ENCODE measurements at places on chromosomes 6 and 20.

DNA sequence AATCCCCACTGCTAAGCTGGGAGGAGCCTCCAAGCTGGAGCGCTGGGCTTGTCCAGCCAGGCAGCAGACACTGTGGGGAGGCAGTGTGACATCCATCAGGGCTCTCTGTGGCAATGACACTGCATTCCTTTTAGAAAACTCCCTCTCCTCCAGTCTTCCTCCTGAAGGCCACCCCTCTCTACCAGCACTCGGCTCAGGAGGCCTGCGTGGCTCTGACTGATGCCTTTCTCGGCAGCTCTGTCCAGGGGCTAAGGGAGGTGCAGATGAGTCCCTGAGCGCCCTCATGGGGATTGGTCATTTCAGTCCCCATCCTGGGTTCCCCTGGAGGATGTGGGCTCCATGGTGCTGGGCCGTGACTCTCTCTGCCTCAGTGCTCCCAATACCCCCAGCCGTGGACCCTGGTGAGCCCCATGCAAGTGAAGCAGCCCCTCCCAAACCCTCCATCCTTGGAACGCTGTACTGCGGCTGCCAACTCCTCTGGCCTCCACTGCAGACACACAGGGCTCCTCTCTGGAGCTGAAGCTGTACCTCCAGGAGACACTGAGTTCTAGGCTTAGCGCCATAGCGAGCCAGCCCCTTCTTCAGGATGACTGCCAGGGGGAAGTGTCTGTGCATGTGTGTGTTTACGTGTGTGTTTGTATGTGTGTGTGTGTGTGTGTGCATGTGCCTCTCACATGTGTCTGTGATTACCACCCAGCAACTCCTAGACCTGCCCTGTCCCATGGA, 209.6 kb downstream of the ERMARD start:
- DNase-seq, result peak; percentile 44

GRCh38 chr6:125367036-125367782, 65.4 kb upstream of the HDDC2 start:
- DNase-seq, result no peak

DNA sequence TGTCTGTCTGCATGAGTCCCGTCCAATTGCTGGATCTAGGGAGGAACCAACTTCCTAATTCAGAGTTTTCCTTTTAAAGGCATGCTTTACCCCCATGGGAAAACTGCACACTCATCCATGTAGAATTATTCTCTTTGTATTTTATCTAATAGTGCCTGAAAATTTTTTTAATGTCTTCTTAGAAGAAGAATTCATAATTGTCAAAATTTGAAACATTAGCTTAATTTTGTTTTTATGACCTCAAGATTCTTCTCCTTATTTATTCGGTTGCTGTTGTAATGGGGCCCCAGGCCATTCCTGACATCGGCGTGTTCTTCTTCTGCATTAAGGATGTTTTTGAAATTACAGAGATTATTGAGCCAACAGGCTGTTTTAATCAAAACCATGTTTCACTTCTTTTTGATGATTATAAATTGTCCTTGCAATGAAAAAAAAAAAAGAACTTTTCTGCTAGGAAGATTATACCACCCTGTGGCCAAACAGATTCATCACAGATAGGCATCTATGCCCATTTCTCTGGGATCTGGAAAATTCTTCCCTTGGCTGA, 100.3 kb downstream of the ZNF217 start:
- no peak for DNase-seq

DNA sequence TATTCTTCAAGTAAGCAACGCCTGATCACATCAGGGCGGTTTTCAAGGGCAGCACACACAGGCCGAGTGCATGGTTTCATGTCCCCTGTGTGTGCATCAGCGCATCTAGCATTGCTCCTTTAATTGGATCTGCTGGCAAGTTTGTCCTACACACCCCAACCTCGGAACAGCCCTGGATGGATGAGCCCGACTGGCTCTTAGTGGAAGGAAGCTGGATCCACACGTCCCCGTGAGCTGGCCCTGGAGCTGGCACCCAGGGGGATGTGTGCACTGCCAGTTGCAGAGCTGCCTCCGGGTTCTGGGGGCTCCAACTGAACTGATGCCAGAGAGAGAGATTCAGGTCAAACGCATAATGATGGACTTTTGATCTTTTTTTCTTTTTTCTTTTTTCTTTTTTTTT, 39.2 kb upstream of the QKI start:
- no peak for DNase-seq

DNA sequence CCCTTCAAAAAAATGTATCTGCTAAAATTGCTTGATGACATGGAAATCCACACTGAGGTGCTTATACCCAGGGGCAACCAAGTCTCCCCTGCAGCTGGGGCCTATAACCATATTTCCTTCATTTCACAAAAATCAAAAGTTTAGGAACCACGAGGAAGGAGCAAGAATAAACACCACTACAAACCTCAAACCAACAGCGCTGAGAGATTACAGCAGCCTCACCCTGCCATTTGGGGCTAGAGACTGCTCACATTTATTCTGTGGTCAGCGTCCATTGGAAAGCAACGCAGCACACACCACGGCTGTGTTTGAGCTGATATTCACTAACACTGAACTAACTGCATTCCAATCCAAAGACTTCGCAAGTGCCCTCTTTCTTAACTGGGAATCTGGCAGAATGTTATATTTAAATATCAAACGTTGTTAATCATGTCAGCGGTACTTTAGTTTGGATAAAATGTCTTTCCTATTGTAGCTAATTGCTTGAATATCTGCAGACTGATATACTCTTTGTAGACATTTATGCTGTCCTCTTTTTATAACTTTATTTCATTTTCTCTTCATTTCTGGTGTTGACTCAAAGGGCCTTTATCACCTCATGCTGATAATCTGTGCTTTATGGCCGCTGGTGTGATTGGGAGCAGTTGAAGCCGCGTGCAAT, 94.6 kb downstream of the FOXA2 start:
- DNase-seq, result no peak

GRCh38 chr6:145897552-145897951, 66.6 kb downstream of the SHPRH start:
- DNase-seq, result no peak

DNA sequence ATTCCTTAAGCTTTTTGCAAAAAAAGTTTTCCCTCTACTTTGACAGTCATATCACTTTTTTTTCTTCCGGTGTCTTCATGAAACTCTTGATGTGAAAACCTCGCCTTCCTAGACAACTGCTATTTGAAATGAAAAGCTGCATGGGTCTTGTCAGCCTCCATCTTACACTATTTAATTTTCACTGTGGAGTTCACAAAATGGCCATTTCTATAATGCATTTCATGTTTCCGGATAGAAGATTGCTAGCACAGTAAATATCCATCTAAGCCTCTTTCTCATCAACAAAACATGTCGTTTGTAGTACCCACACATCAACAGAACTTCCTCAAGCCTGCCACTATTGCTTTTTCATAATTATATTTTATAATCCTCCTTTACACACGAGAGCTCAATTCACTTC, 204.9 kb upstream of the ID4 start:
- DNase-seq, result no peak

- DNase-seq, result peak; percentile 44
These were observed 50.1 kb downstream of the CTCFL start for GRCh38 chr20:57474816-57475215.

GRCh38 chr6:126643352-126643751, 303.4 kb downstream of the CENPW start:
- no peak for DNase-seq

- no peak for DNase-seq
These were observed 153.0 kb downstream of the REV3L start for GRCh38 chr6:111329882-111330633.

- DNase-seq, result no peak
These were observed 2.7 kb upstream of the RBM24 start for GRCh38 chr6:17278289-17279063.

GRCh38 chr20:440636-441035, 21.7 kb downstream of the TBC1D20 start:
- peak; percentile 25 for DNase-seq

GRCh38 chr20:61271312-61272231, 19.5 kb downstream of the CDH4 start:
- DNase-seq, result no peak

- no peak for DNase-seq
These were observed 55.0 kb downstream of the SOX4 start for GRCh38 chr6:21648475-21649050.

- no peak for DNase-seq
These were observed 590.5 kb upstream of the SLC35B3 start for GRCh38 chr6:9025796-9026394.

GRCh38 chr6:116497113-116497676, 14.2 kb upstream of the CALHM5 start:
- no peak for DNase-seq

GRCh38 chr20:5168651-5169396, 42.0 kb downstream of the CDS2 start:
- DNase-seq, result no peak

DNA sequence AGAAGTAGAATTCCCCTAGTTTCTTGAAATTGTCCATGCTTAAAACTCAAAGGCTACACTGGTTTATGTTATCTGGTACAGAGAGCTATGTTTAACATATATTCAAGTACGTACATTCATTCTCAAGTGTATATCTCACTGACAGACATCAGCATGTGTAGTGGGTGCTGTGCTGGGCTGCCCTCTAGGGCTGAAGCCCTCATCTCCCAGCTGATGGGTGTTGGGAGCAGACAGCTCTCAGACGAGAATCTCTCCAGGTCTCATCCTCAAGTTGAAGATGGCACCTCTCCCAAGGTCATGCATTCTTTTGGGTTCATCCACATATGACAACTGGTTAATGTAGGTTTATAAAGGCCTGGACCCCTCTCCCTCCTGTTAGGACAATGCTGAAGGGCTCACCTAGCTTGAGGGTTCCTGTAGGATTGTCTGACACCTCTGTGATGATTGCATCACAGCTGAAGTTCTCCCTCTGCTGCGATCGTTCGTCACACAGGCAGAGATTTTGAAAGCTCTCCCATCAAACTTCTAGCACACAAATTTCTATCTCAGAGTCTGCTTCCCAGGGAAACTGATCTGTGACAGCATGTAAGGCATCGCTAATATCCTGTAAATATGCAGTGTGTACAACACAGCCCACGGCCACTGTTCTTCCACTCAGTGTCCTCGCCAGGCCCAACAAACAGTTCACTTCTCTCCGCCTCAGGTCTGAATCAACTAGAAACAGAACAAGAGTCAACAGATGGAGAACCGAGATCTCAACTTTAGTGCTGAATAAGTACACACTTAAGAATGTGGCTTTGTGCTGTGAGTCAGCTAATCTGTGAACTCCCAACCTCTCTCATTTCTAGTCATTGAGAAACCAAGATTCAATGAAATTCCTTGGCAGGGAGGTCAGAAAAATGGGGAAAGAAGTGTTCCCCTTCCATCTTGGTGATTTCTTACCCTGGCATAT, 43.2 kb downstream of the PREP start:
- no peak for DNase-seq

GRCh38 chr6:62323818-62324431, 37.9 kb upstream of the KHDRBS2 start:
- no peak for DNase-seq

DNA sequence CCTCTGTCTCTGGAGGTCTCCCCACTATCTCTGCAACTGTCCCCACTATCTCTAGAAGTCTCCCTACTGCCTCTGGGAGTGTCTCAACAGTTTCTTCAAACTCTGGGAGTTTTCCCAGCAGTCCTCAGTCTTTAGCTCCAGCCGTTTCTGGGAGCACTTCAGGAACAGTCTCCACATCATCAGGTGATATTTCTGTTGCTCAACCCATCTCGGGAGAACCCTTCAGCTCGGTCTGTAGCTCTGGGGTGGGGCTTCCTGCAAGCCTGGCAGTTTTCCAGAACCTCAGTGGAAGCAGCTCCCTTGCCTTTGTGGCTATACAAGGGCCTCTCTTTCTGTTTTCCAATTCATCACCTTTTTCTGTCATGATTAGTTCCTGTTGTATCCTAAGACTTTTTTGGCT, 3.0 kb upstream of the SFTA2 start:
- DNase-seq, result no peak

- DNase-seq, result no peak
These were observed 235.8 kb downstream of the EPHA7 start for GRCh38 chr6:93183531-93183972.

Measured in sciatic nerve (tissue), 2 donors.